ENCODE measurements at places on chromosomes 12 and 14.

DNA sequence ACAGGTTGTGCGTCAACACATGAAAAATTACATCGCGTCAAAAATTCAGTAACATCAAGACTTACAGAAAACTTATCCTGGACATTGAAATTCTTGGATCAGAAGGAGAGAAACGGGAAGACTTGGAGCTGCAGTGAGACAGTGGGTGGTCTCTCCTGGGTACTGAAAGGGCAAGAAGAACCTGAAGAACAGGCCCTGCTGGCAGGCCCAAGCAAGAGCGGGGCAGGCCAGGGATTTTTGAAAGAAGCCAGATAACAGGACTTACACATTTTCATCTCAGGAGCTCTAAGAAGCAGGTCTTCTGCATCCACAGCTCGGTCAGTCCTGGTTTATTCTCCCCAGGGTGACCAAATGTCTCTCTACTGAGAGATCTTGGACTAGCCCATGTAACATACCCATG, 466.5 kb upstream of the SOX5 start:
- no peak for DNase-seq

GRCh38 chr12:130016194-130016593, 112.4 kb upstream of the TMEM132D start:
- DNase-seq: no peak

DNA sequence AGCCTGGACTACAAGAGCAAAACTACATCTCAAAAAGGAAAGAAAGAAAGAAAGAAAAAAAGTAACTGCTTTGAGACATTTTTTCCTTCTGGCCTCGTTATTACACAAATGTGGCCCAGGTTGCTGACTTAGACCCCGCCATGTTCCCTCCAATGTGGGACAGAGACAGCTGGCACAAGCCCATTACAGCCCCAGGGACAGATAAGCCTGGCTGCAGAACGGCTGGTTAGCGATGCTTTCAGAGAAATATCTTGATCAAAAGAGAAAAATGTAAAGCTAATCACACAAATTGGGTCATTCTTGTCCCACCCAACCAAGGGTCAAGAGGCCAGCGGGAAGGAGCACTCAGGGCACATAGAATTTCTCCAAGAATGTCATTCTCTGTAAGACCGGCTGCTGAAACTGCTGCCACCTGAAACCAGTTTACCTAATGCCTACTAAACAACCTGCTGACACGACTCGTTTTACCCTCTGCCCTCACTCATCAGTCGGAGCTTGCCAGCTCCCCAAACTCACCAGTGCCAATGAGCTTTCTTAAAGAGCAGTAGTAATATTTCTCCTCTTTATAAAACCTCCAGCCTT, 63.1 kb downstream of the TNFAIP2 start:
- no peak for DNase-seq

DNA sequence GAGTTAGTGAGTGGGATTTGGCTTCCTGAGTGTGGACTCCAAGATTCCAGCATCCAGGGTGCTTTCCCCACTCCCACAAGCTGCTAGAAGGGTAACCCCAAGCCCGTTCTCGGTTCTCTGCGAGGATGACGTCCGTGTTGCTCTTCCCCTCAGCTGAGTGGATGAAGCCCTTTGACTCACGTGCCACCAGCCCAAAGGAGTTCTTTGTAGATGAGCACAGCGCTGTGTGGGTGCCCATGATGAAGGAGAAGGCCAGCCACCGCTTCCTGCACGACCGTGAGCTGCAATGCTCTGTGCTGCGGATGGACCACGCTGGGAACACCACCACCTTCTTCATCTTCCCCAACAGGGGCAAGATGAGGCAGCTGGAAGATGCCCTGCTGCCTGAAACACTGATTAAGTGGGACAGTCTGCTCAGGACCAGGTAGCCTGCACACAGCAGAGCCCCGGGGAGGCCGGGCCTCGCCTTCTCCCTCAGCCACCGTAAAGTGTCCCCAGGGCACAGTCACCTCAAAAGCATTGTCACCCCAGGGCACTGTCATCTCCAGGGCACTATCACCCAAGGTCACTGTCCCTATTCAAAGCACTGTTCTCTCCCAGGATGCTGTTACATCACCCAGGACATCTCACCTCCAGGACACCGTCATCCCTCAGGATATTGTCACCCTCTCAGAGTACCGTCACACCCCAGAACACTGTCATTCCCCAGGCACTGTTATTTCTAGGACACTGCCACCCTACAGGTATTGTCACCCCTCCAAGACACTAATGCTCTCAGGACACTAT, 31.3 kb downstream of the SERPINA3 start:
- peak; percentile 95 for DNase-seq

GRCh38 chr12:14567351-14568162, at the start of gene PLBD1:
Gene PLBD1, minus strand, starts transcription at chr12:14567883. Its CDS starts 187 bp downstream, at chr12:14567696.
- no peak for DNase-seq

DNA sequence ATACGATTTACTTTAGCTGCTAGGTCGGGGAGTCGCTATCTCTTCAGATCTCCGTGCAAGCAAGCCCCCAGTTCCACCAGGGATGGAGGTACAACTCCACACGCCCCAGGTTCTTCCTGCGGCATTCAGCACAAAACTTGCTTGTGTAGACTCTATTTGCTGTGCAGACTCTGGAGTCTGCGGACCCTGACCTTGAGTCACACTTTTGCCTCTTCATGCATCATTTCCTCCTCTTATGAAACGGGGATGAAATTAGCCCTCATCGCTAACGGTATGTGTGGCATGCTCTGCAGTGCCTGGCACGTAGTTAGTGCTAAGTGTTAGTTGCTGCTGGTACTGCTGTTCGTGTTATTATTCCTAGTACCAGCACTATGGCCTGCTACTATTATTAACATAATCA, 84.4 kb downstream of the TMEM132D start:
- no peak for DNase-seq
